ENCODE measurements at places on chromosomes 12 and 14.
A peak's percentile ranks its signal among the peaks of the same experiment; 100 is the strongest.

DNA sequence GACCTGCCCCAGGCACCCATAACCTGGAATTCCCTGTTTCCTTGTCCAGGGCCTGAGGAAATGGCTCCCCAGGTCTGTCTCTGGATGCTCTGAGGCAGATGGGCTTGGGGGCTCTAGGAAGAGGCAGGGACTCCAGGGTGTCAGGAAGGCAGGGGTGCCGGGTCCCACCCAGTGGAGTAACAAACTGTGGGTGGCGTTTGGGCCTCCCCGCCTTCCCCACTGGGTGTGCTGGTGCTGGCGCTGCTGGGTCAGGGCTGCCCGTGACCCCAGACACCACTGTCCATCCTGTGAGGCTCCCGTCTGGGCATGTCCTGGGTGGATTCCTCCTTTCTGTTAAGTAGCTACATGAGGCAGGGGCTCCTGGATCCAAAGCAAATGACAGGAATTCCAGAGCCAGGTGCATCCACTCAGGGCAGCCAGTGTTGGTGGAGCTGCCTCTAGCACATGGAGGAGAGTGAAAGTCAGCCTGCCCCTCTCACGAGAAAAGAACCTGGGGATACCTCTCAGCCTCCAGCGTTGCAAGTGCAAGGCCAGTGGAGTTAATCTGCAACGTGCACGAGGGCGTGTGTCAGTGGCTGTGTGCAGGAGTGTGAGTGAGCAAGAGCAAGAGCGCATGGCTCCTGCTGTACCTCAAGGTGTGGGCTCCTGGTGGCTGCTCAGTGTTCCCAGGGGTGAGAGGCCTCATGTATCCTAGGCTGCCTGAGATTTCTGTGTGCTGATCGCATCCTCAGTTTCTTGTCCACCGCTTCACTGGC, 403.1 kb downstream of the TMEM121 start:
- DNase-seq, result no peak

DNA sequence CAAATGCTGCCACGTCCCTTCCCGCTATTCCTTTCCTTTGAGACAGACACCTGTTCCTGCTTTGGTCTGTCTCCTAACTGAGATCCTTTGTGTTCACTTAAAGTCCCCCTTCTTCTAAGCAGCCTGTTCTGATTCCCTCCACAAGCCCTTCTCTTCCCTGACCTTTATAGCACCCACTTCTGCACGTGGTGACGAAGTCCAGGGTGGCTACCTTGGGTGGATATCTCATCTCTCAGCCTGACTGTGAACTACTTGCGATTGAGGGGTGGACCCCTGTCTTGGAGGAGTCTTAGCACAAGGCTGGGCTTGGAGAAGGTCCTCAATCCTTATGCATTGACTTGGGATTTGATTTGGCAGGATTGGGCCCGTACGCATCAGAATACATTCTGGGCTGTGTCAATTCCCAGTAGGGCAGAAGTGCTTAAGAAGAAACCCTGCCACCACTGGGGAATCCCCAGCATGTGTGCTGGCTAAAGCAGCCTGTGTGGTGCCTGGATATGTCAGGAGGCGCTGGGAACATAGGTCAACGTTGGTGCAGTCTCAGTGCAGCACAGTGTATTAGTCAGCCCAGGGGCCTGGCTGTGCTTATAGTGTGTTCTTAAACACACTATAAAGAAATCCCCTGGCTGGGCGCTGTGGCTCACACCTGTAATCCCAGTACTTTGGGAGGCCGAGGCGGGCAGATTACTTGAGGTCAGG, 23.6 kb downstream of the KRT80 start:
- DNase-seq, result no peak

GRCh38 chr12:91183551-91183950, 934 bp upstream of the DCN start:
- no peak for DNase-seq

DNA sequence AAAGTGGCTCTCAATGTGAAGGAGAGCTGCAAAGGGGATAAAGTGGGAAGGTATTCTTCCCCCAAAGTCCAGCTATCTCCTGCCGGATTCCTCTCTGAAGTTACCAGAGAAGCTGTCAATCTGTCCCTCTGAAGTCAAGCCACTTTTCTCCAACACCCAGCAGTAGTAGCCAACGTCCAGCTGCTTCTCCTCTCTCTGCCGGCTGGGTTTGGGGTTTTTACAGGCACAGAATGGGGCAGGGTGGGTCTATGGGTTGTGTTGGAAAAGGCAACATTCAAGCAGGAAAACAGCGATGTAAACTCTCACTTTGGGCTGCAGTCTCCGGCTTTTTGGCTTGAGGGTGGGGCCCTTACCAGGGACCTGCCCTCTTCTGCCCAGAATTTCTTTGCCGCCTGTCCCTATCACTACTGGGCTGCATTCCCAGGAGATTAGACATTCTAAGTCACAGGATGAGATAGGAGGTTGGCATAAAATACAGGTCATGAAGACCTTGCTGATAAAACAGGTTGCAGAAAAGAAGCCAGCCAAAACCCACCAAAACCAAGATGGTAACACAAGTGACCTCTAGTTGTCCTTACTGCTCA, 16.3 kb downstream of the CAPZA3 start:
- no peak for DNase-seq

DNA sequence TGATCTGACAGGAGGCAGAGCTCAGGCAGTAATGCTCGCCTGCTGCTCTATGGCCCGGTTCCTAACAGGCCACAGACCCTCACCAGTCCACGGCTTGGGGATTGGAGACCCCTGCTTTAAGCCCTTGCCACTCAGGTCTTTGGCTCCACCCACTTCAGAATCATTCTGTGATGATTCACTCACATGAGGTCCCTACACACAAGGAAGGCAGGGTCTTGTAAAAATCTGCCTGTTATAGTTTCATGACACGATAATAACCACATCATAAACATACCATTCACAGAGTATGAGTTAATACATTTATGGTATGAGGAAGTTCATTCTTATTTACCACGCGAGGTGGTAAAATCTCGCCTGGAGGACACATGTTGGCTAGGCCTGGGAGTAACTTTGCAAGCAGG, 29.0 kb upstream of the MAX start:
- no peak for DNase-seq

GRCh38 chr14:81633496-81633895, 99.8 kb upstream of the SEL1L start:
- no peak for DNase-seq

DNA sequence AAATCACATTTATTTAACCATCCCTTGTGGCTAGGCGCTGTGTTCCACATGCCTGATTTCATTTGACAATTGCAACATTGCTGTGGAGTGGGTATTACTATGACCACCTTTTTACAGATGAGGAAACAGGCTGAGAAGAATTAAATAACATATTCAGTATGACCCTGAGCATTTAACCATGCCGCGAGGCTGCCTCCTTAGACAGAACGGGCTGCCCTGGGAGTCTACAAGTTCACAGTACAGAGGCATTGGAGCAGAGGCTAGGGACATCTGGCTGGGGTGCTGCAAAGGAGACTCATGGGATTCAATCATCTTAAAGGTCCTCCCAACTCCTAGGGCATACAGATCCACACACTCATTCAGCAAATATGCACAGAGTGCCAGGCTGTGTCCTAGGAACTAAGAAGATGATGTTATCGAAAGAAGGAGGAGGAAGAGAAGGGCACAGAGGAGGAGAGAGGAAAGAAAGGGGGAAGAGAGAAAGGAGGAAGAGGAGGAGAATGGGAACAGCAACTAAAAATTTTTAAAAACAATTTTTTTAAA, 164.7 kb upstream of the CCND2 start:
- DNase-seq, result no peak

- DNase-seq, result peak; percentile 49
Measured at GRCh38 chr12:111444314-111444924, 38.7 kb downstream of the SH2B3 start.

GRCh38 chr12:123967121-123967586, 5.5 kb downstream of the CCDC92 start:
- no peak for DNase-seq

- no peak for DNase-seq
Measured at GRCh38 chr12:97938031-97938430, 475.4 kb downstream of the RMST start.

DNA sequence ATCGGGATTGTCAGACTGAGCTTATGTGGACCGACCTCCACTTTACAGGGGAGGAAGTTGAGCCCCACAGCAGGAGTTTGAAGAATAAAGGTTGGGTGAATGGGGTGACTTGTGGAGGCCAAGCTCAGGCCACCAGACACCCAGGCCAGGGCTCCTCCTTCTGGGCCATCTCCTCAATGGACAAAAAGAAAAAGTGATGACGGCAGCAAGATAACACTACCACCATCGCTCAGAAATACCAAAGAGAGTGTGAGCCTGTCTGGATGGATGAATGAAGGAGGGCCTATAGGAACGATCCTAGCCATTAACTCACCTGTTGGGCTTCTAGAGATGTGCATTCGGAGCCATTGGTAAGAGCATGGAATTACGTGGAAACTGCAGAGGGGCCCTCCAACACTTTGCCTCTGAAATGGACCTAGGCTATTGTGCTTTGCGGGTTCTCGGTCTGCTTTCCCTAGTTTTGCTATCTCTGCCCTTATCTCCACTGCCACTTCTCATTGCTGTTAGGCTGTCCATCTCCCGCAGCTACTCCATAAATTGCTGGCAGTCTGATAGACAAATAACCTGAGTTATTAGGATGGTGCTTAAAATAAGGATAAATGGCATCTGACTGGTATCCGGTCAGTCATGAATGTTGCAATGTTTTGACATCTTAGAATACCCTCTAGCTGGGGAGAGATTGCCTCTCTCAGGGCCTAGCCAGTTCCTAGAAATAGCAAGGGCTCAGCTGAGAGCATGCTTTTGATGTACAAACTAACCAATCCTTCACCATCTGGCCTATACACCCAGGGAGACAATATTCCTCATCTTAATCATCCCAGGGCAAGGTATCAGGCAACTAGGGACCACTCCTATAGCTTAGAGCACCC, 9.6 kb upstream of the PLEK2 start:
- DNase-seq, result no peak

- peak; percentile 13 for DNase-seq
Measured at GRCh38 chr14:49303946-49304516, 282.1 kb downstream of the RPS29 start.

DNA sequence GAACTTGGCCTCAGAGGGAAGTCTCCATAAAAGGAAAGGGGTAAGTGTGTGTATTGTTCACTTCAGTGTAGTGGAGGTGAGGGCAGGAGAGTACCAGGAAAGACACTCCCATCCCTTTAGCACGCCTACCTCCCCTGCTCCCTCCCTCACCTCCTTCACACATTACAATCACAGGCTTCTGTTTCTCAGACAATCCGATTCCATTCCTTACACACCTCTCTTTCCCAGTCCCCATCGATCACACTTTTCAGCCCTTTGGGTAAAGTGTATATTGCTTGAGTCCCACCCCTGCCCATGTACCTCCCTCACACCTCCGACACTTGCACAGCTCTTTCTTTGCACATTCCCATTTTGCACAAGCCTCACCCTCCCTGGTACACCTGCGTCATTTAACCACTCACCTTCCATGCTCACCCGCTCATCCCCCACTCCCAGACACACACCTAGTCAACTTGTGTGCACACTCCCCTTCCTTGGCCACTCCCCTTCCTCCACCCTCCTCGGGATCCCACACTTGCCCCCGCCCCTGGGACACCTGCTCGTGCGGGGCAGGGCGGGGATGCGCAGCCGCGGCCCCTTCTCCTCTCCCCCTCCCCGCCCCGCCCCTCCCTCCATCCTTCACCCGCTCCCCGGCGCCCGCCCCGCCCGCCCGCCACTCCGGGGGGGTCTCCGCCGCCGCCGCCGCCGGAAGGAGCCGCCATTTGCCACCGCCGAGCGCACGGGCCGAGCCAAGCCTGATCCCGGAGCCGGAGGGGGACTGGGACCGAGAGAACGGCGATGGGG, at the start of gene MARCHF9:
TSS of gene MARCHF9 (plus strand) at position 693 of the 783 bp plus-strand sequence. CDS start 426 bp downstream, outside the sequence.
- peak; percentile 88 for DNase-seq

DNA sequence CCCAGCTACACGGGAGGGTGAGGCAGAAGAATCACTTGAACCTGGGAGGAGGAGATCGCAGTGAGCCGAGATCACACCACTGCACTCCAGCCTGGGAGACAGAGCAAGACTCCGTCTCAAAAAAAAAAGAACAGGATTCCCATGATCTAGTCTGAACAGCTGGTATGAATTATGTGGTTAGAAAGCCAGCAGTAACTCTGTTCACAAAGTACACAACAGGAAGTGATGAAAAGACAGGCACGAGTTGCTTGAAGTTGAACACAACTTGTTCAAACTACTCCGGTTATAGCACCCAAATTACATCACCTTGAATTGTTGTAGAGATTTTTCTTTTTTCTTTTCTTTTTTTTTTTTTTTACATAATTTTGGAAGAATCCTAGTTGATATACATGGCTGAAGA, 238.8 kb upstream of the RGS6 start:
- DNase-seq, result no peak

GRCh38 chr14:103052407-103052806, 4.9 kb downstream of the CDC42BPB start:
- DNase-seq, result no peak

DNA sequence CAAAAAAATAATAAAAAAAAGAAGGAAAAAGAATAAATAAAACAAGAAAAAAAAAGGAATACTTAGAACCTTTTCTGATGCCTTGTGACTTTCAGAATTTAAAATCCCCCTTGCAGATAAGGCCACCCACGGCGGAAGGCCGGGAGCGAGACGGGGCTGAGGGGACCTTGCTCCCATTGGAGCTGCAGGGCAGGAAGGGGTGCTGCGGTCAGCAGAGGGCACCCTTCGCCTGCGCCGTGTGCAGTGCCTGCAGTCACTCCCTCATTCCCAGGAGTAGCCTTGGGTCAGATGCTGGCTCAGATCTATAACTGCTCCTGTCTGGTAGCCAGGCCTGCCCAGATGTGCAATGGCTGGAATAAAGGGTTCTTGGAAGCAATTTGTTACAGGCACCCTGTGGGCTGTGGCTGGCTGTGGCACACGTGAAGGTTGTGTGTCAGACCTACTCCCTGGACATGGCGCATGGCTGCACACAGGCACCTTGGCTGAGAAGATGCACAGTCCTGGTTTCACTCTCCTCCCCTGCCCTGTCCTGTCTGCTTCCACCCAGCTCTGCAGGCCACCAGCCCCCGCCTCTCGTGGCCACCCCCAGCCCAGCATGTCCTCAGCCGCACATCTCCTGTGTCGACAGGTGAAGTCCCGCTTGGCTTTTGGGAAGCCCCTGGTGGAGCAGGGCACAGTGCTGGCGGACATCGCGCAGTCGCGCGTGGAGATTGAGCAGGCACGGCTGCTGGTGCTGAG, 13.4 kb upstream of the ALDH2 start:
- DNase-seq, result no peak

- DNase-seq, result no peak
Measured at GRCh38 chr12:64171715-64172114, 50.4 kb downstream of the KICS2 start.

- no peak for DNase-seq
Measured at GRCh38 chr12:31588976-31589375, 2.0 kb downstream of the DENND5B start.

GRCh38 chr12:27794818-27795584, 15.0 kb upstream of the MANSC4 start:
- no peak for DNase-seq

DNA sequence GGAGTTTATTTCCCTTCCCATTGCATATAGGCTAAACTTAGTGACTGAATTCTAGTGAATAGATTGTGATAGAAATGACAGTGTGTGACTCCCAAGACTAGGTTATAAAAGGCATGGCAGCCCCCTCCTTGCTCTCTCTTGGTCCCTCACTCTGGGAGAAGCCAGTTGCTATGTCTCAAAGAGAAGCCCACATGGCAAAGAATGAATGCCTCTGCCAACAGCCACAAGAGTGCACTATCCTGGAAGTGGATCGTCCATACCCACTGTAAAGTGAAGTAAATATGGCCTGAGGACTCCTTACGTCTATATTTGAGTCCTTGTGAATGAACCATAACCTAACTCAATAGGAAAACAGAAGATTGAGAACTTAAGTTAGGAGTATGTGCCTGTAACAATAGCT, 35.4 kb upstream of the HMGA2 start:
- no peak for DNase-seq

Measured in NAMALWA (cell line).